ENCODE measurements at places on chromosomes 16 and 17.
A peak's percentile ranks its signal among the peaks of the same experiment; 100 is the strongest.

- DNase-seq: peak; percentile 68
Observed at GRCh38 chr17:1762233-1762900, 507 bp downstream of the SERPINF1 start.

DNA sequence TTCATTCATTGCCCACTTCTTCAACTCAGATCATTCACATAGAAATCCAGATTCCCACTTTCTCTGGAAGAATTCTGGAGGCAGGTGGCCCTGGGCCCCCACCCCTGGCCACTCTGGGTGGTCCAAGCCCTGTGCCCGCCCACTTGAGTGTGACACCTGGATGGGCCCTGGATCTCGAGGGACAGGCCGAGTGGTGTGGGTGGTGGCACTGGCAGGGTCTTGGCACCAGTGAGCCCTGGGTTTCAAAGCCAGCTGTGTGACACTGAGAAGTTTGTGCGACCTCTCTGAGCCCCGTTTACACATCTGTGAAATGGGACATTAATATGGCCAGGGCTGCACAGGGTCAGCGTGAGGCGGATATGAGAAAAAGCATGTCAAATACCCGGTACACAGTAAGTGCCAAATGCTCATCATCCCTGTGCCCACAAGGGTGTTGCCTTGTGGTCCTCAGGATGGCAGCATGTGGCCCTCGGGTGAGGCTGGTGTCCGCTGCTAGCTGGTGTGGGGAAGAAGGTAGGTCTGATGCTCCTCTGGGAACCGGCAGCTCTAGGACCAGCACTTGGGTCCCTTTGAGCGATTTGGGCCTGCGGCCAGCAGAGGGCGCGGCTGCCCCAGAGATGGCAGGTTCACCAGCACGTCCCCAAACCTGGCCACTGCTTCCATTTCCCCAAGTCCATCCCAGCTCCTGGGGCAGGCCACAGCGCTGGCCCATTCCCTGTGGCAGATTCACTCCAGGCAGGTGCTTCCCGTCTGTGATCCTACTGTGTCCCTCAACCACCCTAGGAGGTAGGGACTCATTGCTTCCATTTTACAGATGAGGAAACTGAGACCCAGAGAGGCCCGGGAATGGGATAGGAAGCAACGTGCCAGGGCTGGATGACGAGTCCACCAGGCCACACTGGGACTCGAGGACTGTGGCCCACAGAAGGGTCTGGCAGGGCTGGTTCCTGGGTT lies 3.6 kb downstream of the OSGIN1 start:
- peak; percentile 76 for DNase-seq

- no peak for DNase-seq
Observed at GRCh38 chr17:79952901-79953300, 82.8 kb downstream of the TBC1D16 start.

- no peak for DNase-seq
Observed at GRCh38 chr17:28492352-28493310, 13.5 kb upstream of the FOXN1 start.

DNA sequence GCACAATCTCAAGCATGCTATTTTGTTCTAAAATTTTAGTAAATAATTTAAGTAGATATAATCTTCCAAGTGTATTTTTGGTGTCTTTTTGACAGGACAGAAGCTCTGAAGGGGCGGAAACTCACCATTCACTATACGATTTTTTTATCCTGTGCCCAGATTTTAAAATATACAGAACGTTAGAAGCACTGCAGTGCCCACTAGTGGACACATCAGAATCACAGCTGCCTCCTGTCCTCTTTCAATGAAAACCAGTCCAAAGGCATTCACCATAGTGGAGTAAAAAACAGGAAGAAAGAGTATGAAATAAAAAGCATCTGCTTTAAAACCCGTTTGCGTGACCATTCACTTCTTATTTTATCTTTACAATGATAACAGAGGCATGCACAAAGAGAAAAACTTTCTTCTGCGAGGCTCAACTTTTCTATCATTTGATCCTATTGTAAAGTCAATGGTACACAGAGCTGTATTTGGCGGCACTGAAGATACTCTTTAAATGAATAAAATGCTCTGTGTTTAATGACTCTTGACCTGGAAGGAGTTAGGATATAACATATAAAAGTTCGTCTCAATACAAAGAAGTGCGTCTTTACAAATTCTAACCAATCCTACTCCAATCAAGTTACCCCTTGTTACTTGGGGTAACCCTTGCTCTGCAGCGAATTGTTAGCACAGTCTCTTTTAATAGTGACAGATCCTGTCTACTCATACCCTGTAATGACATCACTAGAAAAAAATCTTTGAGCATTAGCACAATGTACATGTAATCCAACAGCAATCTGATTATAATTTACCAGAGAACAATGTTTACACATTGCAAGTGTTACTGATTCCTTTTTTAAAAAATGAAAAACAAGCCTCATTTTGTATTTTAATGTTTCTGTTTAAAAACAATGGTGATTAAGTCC lies 339.8 kb upstream of the PSMD7 start:
- peak; percentile 76 for DNase-seq

DNA sequence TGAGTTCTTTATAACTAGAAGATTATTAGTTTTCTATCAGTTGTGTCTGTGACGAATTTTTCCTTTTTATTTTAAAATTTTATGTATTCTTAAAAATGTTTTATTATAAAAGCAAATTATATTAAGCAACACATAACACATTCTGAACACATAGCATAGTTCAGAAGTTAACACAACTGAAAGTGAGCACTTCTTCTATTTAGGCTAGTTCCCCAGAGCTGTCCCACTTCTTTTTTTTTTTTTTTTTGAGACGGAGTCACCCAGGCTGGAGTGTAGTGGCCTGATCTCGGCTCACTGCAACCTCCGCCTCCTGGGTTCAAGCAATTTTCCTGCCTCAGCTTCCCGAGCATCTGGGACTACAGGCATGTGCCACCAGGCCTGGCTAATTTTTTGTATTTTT lies 37.7 kb upstream of the ALDH3A2 start:
- DNase-seq: no peak

- DNase-seq: no peak
Observed at GRCh38 chr17:80946449-80946848, 45.2 kb upstream of the CHMP6 start.

- DNase-seq: no peak
Observed at GRCh38 chr17:7988750-7989178, 13.7 kb upstream of the GUCY2D start.

- DNase-seq: peak; percentile 16
Observed at GRCh38 chr16:67264277-67264676, 15.1 kb upstream of the PLEKHG4 start.

DNA sequence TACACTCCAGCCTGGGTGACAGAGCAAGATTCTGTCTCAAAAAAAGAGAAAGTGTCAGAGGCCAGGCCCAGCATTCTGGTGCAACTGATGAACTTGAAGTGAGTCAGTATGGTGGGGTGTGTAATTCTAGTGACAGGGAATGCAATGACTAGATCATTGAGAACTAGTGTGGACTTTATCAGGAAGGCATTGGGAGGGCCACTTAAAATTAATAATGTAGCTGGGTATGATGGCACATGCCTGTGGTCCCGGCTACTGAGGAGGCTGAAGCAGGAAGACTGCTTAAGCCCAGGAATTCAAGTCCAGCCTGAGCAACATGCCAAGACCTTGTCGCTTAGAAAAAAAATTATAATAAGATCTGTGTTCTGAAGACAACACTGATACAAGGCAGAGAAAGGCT lies 90.8 kb downstream of the STX8 start:
- no peak for DNase-seq

GRCh38 chr16:17360693-17361122 lies 110.1 kb downstream of the XYLT1 start:
- DNase-seq: peak; percentile 17

- no peak for DNase-seq
Observed at GRCh38 chr17:3557768-3558583, at the start of gene TRPV3. Gene TRPV3, minus strand, starts transcription at chr17:3557812. Its CDS starts 2,962 bp downstream, at chr17:3554850.

GRCh38 chr17:82204831-82205719 lies 7.6 kb downstream of the CCDC57 start:
- no peak for DNase-seq
